ENCODE measurements at places on chromosomes 1 and 21.
A peak's percentile ranks its signal among the peaks of the same experiment; 100 is the strongest.

DNA sequence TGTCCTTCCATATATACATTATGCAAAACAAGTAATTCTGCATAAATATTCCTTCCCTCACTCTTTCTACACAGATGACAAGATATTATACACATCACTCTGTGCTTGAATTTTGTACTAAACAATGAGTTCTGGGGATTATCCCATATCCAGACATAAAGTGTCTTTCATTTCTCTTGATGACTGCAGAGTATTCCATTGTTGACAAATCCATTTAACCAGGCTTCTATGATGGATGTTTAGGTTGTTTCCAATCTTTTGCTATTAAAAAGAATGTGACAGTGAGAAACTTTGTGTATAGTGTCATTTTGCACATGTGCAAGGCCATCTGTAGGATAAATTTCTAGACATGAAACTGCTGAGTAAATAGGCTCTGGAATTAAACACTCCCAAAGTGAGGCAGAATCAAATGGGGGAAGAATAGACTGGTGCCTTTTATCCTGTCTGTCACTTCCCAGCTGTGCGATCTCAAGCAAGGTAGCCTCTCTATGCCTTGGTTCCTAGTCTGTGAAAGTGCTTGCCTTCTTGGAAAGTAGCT, 29.9 kb upstream of the ATP2B4 start:
- DNase-seq: no peak

DNA sequence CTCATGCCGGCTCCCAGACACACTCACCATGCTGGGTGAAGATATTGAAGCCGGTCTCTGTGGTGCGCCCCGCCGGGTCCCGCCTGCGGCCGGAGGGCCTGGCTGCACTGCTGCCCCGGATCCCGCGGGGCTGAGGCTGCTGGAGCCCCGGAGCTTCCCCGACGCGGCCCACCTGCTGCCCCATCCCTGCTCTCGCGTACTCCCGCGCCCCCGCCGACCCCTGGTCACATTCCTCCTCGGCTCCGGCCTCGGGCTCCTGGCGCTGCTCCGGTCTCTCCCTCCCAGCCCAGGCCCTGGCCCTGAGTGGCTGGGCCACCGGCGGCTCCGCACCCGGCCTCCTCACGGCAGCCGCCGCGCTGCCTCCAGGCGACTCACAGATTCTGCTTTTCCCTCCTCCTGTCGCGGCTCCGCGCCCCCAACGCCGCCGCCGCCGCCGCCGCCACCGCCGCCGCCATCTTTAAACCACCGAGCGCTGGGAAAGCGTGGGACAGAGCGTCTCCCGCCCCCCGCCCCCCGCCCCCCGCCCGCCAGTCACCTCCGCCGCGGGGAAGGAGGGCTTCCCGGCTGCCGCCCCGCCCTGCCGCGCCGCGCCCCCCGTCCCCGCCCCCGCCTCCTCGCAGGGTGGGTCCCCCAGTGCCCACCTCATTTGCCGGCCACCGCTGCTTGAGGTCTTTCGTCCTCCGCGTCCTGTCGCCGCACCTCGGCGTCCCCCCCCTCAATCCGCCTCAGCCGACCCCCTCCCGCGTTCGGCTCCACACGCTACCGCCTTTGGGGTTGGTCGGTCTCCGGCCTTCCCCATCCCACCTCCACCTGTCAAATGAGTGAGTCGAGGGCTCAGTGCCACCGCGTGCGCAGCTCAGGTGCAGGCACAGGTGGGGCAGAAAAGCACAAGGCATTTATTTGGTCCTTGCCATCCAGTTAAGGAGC, at the start of gene ABL2:
Gene ABL2 (minus strand): TSS at position 464 of the 927 bp plus-strand sequence. CDS start 280 bp downstream, at position 184.
- DNase-seq: no peak

- no peak for DNase-seq
These were observed 39.1 kb downstream of the CLIC6 start for GRCh38 chr21:34707876-34708325.

- DNase-seq: peak; percentile 50
These were observed 167.2 kb downstream of the CYYR1 start for GRCh38 chr21:26405735-26406361.

Measured in AG04449 (cell line).